ENCODE measurements at places on chromosomes 6 and 20.

DNA sequence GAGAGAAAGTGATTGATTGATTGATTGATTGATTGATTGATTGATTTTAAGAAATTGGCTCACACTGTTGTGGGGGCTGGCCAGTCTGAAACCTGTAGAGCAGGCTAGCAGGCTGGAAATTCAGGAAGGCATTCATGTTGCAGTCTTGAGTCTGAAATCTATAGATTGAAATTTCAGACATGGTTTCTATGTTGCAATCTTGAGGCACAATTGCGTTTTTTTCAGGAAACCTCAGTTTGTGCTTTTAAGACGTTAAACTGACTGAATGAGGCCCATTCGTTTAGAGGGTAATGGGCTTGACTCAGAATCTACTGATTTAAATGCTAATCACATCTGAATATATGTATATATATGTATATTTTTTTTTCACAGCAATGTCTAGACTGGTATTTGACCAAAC, 106.3 kb downstream of the STXBP5 start:
- DNase-seq = no peak

- DNase-seq = no peak
Observed at GRCh38 chr6:139544701-139545057, 170.2 kb upstream of the CITED2 start.

DNA sequence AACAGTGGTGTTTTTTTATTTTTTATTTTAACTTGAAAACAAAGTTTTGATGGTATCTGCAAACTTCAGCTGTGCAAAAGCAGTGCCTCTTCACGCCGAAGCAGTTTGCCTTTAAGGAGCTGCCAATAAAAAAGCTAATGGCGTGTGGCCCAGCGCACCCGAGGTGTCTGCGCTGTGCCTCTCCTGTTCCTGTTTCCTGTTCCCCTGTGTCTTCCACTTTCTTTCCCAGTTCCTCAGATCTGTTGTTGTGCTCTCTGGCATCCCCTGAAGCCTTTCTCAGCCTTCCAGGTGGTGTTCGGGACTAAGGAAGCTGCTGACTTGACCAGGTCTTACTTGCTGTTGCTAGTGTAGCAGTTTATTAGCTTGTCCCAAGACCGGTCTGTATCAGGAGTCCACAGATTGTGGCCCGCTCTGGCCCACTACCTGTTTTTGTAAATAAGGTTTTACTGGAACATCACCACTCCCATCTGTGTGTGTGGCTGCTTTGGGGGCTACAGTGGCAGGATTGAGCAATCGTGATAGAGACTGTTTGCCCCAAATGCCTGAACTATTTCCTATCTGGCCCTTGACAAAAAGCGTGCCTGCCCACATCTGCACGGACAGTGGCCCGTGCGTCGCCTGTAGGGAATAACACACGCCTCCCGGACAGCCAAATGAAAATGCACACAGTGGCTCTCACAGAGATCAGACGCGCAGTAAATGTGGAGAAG, 178.3 kb downstream of the TMEM242 start:
- DNase-seq = no peak

DNA sequence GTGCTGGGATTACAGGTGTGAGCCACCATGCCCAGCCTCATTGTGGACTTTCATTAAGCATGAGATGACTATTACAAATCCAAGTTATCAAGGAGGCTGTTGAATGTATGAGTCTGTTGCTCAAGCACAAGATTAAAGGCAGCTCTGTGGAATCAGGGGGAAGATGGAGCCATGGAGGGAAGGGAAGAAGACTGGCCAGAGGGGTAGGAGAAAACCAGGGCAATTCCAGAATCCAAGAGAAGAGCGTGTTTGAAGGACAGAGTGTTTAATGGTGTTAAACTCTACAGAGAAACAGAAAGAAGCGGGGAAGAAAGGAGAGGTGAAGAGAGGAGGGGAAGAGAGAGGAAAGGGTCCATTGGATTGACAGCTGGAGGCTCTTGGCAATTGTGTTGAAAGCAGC, 49.8 kb upstream of the TTPAL start:
- DNase-seq = no peak

DNA sequence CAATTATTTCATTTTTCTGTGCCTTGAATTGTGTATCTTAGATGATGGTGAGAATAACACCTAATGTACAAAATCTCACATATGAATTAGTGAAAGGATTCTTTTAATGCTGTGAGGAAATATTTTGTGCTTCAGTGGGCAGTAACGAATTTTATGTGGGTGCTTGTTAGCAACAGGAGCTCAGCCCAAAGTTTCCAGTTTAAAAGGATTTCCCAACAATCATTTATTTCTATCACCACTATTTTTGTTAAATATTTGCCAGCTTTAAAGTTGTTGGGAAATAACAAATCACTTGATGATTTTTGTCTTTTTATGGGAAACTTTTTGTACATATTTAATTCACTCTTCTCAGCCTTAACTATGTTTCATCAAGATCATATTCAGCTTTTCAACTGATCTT, 111.8 kb downstream of the QKI start:
- DNase-seq = no peak

DNA sequence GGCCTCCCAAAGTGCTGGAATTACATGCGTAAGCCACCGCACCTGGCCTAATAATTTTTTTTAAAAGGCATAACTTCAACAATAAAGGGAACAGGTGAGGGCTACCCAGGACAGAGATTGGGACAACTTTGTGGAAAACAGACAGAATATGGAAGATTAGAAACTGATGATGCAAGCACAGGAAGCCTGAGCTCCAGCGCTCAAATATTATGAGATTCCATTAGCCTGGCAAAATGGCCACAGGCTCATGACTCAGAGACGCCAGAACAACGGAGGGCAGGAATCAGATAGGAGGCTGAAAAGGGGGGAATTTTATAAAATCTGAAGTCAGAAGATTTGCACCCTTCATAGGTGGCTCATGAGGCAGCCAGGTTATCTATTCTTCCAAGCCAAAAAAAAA, 103.1 kb upstream of the MRPS10 start:
- DNase-seq = no peak

GRCh38 chr20:5675103-5676091, 74.8 kb upstream of the SHLD1 start:
- no peak for DNase-seq

DNA sequence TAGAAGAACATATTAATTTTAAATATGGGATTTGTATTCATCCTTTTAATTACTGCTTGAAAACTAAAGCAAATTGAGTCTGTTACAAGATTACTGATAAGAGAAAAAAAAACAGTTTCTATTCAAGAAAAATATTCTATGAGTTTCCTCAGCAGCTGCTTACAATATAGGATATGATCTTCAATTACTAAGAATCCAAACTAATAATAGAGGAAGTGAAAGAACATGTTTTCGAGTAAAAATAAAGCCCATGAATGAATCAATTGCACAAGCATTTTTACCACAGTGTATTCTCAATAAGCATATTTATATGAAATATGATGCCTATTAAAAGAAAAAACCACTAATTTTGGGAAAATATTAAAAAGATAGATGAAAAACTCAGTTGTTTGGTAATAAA, 63.4 kb downstream of the AHI1 start:
- no peak for DNase-seq

- no peak for DNase-seq
Observed at GRCh38 chr6:157982563-157983405, 1.1 kb downstream of the SYNJ2 start.

- DNase-seq = no peak
Observed at GRCh38 chr20:17849901-17850683, 118.5 kb downstream of the SNX5 start.

GRCh38 chr20:41265938-41266337, 51.6 kb downstream of the ZHX3 start:
- DNase-seq = no peak

- DNase-seq = no peak
Observed at GRCh38 chr6:41209547-41210320, 8.8 kb upstream of the TREML2 start.

DNA sequence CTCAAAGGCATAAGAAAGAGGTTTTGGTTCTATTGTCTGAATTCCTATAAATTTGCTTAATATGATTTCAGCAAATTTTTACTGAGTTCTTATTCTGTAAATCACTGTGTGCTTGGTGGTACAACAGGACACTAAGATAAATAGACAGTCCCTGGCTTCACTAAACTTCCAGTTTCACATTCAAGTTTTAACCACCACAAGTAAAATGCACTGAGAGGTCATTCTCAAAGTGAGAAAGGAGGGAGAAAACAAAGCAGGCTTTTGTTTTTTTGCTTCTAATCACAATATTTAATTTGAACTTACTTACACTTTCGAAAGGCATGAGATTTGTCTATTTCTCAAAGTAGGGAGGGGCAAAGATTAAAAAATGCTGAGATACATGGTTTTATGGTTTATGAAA, 445.7 kb downstream of the CDC5L start:
- no peak for DNase-seq

DNA sequence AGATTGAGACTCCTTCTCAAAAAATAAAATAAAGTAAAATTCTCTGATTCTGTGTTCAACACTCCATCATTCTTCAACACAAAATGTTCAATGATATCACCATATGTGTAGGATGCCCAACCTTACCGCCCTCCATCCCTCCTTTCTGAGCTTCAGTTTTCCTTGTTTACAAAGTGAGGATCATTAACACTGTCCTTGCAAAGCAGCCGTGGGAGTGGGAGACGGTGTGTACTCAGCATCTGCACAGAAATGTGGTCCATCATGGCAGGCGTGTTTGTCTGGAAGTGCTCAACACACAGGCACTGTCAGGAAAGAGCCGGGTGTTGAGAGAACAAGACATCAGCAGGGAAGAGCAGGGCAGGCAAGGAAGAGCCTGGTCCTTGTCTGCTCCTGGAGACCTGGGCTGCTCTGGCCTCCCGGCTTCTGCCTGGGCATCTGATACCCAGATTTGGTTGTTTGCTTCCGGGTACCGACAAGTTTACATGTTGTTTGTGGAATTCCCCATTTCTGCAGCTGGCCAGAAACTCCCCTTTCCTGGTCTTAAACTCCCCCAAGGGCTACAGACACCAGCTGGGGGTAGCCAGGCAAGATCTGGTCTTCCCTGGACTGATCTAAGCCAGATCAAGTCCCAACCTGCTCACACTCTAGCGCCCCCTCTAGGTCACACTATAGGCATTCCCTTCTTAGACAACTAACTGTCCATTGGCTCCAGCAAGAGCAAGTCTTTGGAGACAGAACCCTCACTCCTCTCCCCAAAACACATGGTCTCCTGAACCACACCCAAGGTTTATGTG, 26.7 kb upstream of the TTPAL start:
- no peak for DNase-seq

DNA sequence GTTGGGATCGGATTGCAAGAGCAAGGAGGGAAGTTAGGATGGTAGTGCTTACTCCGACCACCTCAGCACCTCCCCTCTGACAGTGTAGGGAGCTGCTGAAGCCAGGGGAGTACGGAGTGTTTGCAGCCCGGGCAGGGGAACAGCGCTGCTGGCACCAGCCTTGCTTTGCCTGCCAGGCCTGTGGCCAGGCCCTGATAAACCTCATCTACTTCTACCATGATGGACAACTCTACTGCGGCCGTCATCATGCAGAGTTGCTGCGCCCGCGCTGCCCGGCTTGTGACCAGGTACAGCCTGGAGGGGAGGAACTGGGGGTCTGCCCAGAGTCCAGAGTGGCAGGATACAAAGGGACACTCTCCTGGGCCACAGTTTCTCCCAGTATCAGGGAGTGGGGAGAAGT, 2.2 kb upstream of the TOMM6 start:
- no peak for DNase-seq

DNA sequence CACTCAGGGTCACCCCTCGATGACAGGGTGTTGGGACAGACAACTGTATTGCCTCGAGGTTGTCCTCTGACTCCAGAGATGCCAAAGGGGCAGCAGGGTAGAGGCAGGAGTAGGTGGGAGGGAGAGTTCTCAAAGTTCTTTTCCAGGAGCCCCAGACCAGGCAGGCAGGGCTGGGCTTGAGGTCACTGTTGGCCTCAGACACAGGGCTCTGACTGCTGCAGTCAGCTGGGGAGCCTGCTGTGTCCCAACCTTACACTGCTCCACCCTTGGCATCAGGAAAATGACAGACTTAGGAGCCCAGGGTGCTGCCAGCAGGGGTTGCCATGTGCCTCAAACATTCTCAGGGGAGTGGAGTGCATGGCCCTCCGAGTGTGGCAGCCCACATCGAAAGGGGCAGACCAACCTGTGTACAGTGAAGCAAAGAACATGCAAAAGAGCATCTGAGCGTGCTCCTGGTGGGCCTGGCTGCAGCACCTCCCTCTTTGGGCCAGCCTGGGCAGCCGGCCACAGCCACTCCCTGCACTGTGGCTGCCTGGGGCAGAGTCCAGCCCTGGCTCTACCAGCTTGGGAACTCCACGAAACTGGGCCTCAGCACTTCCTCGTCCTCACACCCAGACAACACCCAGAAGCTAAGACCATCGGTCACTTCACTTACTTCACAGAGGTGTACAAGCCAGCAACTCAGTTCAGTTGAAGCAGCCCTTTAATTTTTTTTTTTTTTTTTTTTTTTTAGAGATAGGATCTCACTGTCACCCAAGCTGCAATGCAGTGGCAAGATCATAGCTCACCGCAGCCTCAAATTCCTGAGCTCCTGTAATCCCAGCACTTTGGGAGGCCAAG, 24.0 kb downstream of the C6orf132 start:
- no peak for DNase-seq

- no peak for DNase-seq
Observed at GRCh38 chr6:130385064-130385695, 19.4 kb downstream of the TMEM200A start.

DNA sequence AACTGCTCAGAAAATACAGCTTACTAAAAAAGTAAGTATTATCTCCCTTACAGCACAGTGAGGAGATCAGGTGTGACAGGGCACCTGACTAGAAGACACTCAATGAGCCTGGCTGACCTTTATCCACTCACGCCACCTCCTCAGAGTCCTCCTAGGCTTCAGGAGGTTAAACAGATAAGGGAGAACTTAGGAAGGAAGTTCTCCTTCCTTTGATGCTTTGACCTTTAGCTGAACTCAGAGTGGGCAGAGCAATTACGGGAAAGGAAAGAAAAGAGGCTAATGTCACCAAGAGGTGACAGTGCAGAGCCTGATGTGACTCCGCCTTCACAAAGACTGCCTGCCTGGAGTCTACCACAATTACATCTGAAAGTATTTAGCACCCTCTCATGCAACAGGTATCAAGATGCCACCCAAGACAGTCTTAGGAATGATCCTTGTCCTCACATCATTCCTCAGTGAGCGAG, 36.7 kb downstream of the MAN1A1 start:
- DNase-seq = no peak

GRCh38 chr6:119119989-119120388, 41.5 kb upstream of the FAM184A start:
- no peak for DNase-seq

DNA sequence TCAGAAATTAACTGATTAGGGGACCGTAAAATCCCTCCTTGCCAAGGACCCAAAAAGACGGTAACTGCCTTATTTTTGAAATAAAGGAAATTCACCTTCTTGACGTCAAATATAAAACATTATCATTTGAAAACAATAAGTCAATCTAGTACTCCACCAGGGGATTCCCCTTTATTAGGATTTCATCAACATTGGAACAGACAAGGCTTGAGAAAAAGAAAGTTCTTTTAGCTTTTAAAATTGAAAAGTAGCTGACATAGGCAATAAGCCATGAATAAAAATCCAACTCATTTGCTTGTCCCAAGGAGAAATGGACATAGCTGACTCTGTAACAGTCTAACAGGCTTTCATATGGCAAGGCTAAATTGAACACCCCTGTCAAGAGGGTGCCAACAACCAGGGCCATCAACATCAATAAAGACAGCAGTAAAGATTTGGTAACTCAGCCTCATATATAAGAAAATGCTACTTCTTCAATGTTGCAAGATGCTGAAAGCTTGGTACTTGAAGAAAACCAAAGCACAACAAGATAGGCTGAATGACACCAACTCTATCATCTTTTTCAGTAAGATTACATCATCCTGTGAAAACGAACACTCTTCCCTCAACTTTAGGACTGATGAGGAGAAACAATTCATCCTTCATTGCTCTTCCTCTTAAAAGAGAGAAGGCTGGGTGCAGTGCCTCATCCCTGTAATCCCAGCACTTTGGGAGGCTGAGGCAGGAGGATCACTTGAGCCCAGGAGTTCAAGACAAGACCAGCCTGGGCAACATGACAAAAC, 121.0 kb upstream of the PRDM1 start:
- no peak for DNase-seq

All from posterior cingulate gyrus (tissue), 11 donors.